ENCODE measurements at places on chromosomes 13 and 19.

GRCh38 chr19:15147090-15147489 lies 39.9 kb downstream of the SYDE1 start:
- DNase-seq, result no peak
- no peaks in the 10 kb centered on the region for H3K4me1 ChIP-seq
- H3K4me3 ChIP-seq, result no peak overlapping the region
- no peak overlapping the region for H3K27ac ChIP-seq
- H3K27me3 ChIP-seq, result no peaks in the 10 kb centered on the region
- H3K36me3 ChIP-seq, result no peaks in the 10 kb centered on the region

DNA sequence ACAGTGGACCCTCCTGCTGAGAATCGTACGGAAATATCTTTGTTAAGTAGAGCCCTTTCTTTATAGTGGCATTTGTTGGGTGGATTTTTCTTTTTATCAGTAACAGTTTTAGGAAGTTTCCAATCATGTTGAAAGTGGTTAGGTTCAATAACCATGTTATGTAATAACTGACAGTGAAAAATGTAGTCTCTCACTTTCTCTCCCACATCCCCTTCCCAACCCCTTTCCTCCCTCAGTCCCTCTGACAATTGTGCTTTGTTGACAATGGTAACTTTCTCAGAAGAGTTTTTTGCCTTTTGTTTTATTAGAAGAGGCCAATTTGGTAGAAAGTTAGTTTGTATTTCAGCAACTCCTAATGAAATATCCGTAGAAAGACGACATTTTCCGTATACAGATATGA lies 77.8 kb upstream of the SLAIN1 start:
- no peaks in the 10 kb centered on the region for H3K27me3 ChIP-seq
- DNase-seq, result no peak
- no peaks in the 10 kb centered on the region for H3K4me1 ChIP-seq
- H3K4me3 ChIP-seq, result no peak overlapping the region
- no peaks in the 10 kb centered on the region for H3K36me3 ChIP-seq

GRCh38 chr19:33677745-33678426 lies 56.1 kb downstream of the CHST8 start:
- H3K27me3 ChIP-seq, result no peaks in the 10 kb centered on the region
- H3K4me3 ChIP-seq, result no peak overlapping the region
- peak; percentile 38 for DNase-seq
- H3K36me3 ChIP-seq, result no peaks in the 10 kb centered on the region
- H3K4me1 ChIP-seq, result no peaks in the 10 kb centered on the region

GRCh38 chr19:46496304-46496703 lies 637 bp upstream of the PNMA8B start:
- peaks cover 43% of the 10 kb centered on the region for H3K27me3 ChIP-seq
- no peak overlapping the region for H3K27ac ChIP-seq
- DNase-seq, result no peak
- no peaks in the 10 kb centered on the region for H3K36me3 ChIP-seq
- no peak overlapping the region for H3K4me3 ChIP-seq

DNA sequence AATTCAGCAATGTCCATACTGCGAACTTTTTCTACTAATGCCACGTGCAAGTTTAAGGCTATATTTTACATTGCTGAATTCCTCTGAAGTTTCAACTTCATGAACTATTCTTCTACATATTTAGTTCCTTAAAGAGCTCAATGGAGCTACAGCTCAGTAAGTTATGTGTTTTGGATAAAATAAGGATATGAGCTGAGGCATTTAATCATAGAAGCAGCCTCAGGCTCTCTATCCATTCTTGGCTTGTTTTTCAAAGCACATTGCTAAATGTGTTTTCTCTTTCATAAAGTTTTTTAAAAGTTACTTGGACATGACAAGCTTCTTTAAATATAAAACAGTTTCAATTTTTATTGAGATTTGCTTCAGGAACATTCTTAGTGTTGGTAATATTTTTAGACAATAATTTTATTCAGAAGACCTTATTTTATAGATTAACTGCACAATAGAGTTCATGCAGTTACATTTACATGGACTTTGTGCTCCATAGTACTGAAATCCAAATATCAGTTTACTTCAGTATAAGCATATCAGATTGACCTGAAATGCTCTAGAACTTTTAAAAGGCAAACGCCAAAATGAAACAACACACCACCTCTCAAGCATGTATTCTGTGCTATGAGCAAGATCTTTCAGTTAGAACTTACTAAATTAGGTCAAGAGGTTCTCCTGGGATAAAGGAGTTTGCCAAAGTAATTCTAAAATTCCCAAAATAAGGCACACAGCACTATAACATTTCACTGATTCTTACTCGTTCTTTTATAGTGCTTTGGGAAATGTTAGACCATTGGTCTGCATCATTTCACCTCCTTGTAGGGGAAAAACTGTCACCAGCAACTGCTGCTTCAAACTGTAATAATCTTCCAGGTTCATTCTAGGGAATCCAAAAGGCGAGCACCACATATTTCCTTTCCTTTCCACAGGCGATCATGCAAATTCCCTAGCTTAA lies 275.5 kb downstream of the ENOX1 start:
- no peak for DNase-seq
- H3K27me3 ChIP-seq, result no peaks in the 10 kb centered on the region
- H3K4me1 ChIP-seq, result no peaks in the 10 kb centered on the region

DNA sequence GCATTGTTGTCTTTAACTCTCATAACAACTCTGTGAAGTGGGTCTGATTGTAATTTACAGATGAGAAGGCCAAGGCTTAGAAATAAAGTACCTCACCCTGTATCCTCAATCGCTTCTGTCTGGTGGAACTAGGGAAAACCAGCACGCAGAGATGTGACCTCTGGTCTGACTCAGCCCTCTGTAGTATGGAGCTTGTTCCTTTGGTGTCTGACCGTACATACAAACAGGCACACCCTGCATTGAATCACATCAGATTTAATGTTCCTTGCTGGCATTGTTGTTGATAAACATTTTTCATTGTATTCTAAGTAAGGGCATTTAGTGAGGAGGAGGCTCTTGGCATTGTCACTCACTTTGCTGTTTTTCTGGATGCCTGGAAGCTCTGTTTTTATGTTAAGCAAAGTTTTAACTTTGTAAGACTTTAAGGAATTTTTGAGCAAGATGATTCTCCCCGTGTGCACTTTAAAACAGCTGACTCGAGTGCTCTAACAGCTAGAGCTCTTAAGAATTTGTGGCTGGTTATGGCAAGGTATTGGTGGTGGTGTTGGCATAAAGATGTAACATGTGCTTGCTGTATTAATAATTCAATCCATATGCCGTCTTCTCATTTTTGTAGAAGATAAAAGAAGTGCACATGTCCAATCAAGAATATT lies 89.0 kb upstream of the SPATA13 start:
- peaks cover 13% of the 10 kb centered on the region for H3K4me1 ChIP-seq
- no peaks in the 10 kb centered on the region for H3K36me3 ChIP-seq
- H3K4me3 ChIP-seq, result no peak overlapping the region
- DNase-seq, result no peak
- H3K27me3 ChIP-seq, result no peaks in the 10 kb centered on the region
- H3K27ac ChIP-seq, result no peak overlapping the region

- H3K27ac ChIP-seq, result no peak overlapping the region
- no peaks in the 10 kb centered on the region for H3K4me1 ChIP-seq
- H3K27me3 ChIP-seq, result no peaks in the 10 kb centered on the region
- no peak overlapping the region for H3K4me3 ChIP-seq
- no peak for DNase-seq
- H3K36me3 ChIP-seq, result no peaks in the 10 kb centered on the region
Observed at GRCh38 chr13:76944456-76944855, 3.9 kb upstream of the ACOD1 start.

DNA sequence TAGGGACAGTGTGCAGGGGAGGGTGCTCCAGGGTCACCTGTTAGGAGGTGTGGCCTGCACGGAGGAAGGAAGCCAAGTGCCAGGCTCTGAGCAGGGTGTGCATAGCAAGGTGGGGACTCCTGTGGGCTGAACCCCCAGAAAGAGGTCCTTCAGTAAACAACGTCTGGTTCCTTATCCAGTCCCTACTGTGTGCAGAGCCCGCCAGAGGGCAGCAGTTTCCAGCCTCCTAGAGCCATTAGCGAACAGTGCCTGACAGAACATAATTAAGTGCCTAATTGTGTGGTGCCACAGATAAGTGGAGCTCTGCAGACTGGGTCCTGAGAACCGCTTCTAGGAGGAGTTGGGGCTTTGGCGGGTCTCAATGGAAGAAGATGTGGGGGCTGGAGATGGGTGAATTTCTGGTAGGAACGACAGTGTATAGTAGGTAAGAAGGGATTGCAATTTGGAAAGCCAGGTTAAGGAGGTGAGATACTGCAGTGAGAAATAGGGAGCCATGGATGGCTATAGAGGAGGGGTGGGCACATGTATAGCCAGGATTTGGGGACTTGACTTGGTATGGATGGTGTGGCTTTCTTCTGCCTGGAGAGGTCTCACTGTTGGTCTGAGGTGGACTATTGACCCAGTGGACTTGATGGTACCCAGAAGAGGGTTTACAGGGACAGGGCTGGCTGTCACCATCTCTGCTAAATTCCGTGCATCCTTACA lies 323.1 kb downstream of the ZNF536 start:
- H3K4me3 ChIP-seq, result no peak overlapping the region
- peaks cover 6% of the 10 kb centered on the region for H3K4me1 ChIP-seq
- no peak overlapping the region for H3K27ac ChIP-seq
- DNase-seq, result peak; percentile 42
- no peaks in the 10 kb centered on the region for H3K27me3 ChIP-seq

- H3K4me3 ChIP-seq, result no peak overlapping the region
- peaks cover 53% of the 10 kb centered on the region for H3K4me1 ChIP-seq
- DNase-seq, result peak; percentile 73
Observed at GRCh38 chr13:95267662-95268342, 33.4 kb downstream of the ABCC4 start.

- no peak overlapping the region for H3K27ac ChIP-seq
- no peak for DNase-seq
- H3K27me3 ChIP-seq, result no peaks in the 10 kb centered on the region
- H3K4me3 ChIP-seq, result no peak overlapping the region
Observed at GRCh38 chr13:113794086-113794485, 35.1 kb downstream of the TMEM255B start.

DNA sequence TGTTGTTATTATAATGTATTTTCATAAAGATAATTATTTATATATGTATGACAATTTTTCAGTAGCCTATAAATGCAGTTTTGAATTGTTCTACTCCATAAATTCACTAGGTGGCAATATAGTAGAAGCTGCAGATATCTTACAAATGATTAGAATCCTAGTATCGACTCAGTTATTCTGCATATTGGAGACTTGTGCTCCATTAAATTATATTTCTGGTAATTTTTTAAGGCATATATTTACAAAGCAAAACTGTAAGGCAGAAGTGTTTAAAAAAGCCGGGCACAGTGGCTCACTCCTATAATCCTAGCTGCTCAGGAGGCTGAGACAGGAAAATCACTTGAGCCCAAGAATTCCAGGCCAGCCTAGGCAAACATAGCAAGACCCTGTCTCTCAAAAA lies 58.7 kb downstream of the DPY19L3 start:
- no peak for DNase-seq
- no peaks in the 10 kb centered on the region for H3K4me1 ChIP-seq
- no peaks in the 10 kb centered on the region for H3K36me3 ChIP-seq
- no peak overlapping the region for H3K27ac ChIP-seq
- H3K27me3 ChIP-seq, result no peaks in the 10 kb centered on the region
- no peak overlapping the region for H3K4me3 ChIP-seq

DNA sequence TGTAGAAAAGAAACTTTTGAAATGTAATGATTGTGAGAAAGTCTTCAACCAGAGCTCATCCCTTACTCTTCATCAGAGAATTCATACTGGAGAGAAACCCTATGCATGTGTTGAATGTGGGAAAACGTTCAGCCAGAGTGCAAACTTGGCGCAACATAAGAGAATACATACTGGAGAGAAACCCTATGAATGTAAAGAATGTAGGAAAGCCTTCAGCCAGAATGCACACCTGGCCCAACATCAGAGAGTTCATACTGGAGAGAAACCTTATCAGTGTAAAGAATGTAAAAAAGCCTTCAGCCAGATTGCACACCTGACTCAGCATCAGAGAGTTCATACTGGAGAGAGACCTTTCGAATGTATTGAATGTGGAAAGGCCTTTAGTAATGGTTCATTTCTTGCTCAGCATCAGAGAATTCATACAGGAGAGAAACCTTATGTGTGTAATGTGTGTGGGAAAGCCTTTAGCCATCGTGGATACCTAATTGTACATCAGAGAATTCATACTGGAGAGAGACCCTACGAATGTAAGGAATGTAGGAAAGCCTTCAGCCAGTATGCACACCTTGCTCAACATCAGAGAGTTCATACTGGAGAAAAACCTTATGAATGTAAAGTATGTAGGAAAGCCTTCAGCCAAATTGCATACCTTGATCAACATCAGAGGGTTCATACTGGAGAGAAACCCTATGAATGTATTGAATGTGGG lies 19.3 kb downstream of the ZNF583 start:
- no peak overlapping the region for H3K27ac ChIP-seq
- no peaks in the 10 kb centered on the region for H3K27me3 ChIP-seq
- no peaks in the 10 kb centered on the region for H3K4me1 ChIP-seq
- H3K36me3 ChIP-seq, result peaks cover 23% of the 10 kb centered on the region

DNA sequence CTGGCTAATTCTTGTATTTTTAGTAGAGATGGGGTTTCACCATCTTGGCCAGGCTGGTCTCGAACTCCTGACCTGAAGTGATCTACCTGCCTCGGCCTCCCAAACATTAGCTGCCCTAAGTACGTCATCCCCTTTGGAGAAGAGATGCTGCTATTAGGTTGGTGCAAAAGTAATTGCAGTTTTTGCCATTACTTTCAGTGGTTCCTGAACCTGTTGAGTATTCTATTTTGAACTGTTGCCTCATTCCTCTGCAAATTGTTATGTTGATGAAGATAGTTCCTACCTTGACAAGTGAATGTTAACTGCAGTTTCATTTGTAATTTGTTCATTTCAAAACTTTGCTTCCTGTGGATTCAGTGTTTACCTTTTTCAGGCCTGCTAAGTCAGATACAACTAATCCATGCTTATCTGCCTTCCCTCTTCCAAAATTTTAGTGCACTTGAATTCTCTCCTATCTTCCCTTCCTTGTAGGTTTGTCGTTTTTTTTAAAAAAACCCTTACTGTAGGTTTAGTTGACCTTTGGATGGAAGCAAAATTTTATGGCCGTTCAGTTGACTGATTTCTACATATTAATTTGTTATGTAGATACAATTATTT lies 24.0 kb downstream of the ZMYM2 start:
- H3K27me3 ChIP-seq, result no peaks in the 10 kb centered on the region
- no peak overlapping the region for H3K27ac ChIP-seq

DNA sequence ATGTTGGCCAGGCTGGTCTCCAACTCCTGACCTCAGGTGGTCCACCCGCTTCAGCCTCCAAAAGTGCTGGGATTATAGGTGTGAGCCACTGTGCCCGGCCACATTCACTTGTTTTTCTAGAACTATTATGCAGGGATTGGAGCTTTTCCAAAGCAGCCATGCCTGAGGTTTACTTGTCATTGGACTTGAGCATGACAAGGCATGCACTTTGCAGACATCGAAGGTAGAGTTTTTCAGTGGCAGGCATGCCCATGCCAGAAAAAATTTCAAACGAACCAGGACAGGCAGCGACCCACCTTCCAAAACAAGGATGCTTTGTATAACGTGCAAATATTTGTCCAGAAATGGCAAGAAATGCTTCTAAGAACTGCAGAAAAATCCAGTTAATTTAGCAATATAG lies 17.7 kb downstream of the PNMA8A start:
- no peaks in the 10 kb centered on the region for H3K4me1 ChIP-seq
- no peak for DNase-seq
- H3K27me3 ChIP-seq, result no peaks in the 10 kb centered on the region
- no peak overlapping the region for H3K27ac ChIP-seq
- no peaks in the 10 kb centered on the region for H3K36me3 ChIP-seq
